ENCODE measurements at places on chromosomes 4 and X. TPM values are rescaled to one million over a fixed set of nuclear protein-coding genes. Genes with fewer than 3 reads are reported as not detected.

GRCh38 chr4:22874334-22874912 is 181.7 kb downstream of the GBA3 start:
- no peak for DNase-seq

- DNase-seq = no peak
These were observed 10.8 kb upstream of the KLKB1 start for GRCh38 chr4:186216465-186217024.

- no peak for DNase-seq
These were observed 172.1 kb downstream of the AFF2 start for GRCh38 chrX:148672517-148672916.

DNA sequence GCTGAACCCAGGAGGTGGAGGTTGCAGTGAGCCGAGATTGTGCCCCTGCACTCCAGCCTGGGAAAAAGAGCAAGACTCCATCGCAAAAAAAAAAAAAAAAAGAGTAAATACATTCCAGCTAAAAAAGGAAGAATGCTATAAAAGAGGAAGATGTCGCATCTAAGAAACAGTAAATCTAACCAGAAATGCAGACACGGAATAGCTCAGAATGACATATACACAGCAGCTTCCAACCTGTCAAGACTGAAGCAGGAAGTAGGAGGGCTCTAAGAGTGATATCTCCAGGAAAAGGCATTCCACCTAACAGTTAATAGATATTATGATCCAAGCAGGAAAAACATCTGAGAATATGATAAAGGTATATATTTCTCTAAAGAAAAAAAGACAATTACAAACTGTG is 16.0 kb downstream of the CLOCK start:
- DNase-seq = no peak

GRCh38 chrX:24682739-24683432 is 10.8 kb upstream of the POLA1 start:
- no peak for DNase-seq

DNA sequence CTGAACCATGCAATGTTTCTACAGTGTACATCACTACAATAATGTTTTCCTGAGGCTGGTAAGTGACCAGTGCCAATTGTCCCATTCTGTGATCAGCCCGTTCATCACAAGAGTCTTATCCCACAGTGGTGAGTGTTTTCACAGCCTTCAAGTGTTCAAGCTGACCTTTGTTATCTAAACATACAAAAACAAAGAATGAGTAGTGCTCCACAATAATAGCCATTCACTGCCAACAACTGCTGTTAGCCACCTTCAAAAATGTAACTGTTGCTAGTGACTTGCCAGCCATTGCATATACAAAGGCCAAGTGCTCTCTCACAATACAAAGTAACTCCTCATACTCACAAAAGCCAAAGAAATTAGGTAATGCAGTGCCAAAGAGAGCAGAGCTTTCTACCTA is 1084.1 kb downstream of the FAM133A start:
- DNase-seq = no peak

DNA sequence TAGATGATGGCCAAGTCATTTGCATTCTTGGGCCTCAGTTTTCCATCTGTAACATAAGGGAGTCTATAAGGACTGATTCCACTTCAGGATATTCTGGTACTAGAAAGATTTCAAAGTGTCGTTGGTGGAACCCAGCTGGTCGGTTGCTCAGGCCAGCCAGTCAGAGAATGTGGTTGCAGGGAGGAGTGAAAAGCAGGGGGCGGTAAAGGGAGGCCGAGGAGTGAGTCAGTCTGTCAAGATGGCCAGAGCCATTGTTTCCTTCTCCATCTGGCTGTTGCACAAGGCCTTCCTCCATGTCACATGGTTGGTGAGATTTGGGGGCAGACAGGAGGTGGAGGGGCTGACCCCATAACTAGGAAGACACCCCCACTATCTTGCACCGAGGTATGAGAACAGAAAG is 38.2 kb downstream of the STARD8 start:
- peak; percentile 10 for DNase-seq

DNA sequence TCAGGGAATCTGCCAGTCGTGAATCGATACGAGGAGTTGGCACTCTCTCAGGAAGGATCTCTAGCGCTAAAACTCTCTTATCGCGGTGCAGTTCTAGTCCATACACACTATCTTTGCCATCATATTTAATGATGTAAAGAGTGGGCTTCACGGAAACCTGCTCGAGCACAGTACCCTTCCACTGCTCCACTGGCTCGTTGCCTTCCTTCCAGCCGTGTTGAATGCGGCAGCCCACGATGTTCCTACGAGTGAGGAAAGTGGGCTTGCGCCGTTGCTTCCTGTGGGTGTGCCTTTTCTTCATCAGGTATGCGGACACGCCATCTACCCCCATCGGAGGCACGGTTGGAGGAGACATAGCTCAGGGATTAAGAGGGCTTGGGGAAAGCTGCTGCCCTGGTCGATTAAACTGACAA is 661 bp downstream of the SPIN4 start:
- peak; percentile 29 for DNase-seq

DNA sequence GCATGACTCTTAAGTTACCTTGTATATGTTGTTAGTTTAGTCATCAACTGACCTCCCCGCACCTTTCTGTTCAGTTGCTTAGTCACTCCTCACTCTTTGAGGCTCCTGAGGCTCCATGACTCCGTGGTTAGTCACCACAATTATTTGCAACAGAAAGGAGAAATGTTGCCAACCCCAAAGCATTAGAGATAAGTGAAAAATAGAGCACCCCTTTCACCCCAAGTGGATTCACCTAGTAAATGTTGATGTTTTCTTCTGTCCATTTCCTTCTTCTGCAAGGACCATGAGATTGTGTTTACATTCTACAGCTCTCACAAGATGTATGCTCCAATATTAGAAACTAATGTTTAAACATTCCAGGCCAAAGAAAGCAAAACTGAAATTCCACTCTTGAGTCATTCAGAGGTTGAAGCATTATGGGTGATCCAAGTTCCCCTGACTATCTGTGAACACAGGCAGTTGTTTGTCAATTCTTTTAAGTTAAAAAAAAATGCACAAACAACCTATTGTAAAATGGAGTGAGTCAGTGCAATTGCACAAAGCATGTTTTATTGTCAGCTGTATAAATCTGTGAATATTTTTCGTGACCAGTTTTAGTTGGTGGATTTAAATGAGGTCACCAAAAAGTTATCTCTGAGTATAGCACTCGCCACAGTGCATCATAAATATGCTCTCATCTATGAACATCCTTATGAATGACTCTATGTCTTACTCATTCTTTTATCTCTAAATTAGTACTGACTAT is 552.4 kb upstream of the MAGEB2 start:
- DNase-seq = peak; percentile 97

DNA sequence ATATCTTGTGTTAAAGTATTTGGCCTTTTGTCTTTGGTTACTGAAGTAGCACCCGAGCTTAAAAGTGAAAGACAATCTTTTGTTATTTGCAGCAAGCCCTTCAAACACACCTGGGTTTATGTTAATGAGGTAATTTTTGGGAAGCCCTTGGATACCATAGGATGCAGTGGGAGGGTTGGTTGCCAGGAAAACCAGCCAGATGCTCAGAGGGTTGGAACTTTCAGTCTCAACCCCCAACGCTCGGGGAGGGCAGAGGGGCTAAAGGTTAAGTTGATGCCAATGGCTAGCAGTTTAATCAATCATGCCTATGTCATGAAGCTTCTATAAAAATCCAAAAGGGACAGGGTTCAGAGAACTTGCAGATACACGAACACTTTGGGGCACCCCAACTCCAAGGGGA is 17.2 kb upstream of the GPR173 start:
- DNase-seq = no peak

- no peak for DNase-seq
These were observed 221.2 kb downstream of the MID1 start for GRCh38 chrX:10399043-10399741.

DNA sequence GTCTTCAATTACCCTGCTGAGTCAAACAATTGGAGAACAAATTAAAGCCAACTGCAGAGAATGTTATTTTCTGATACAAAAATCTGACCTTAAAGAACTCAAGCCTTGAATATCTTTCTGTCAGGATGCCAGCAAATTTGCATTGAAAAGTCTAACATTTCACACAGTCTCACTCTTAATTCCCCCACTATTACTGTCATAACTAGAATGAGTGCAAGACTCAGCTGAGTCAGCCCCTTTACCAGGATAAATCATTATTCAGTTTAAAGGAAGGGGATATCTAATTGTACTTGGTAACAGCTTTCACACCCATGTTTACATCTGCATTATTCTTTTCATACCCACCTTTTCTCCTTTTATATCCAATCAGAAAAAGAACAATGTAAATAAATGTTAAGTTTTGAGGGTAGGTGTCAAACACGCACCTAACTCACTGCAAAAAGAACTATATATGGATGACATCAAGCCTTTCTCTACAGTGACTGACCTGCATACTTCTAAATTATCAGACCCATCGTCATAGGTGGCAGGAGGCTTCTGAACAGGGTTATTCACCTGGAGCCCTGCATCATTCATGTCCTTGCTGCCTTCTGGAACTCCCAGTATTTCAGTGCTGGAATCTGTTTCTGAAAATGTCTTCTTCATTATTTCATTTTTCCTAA is 117.4 kb downstream of the TMA16 start:
- DNase-seq = no peak

DNA sequence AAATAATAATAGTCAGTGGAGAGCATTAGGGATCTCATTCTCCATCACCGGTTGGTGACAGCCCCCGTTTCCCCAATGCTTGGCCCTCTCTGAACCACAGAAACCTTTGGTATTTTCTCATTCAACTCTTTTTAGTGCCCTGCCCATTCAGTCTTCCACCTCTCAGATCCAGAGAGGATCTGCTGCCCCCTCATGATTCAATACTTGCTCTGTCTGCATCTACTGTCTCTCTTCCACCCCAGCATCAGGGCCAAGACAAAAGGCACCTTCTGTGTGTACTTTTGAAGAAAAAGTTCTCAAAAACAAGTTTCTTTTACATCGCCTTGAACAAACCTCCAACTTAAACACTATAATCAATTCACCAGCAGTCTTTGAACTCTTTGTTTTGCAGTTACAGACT is 19.3 kb downstream of the CLTRN start:
- no peak for DNase-seq

DNA sequence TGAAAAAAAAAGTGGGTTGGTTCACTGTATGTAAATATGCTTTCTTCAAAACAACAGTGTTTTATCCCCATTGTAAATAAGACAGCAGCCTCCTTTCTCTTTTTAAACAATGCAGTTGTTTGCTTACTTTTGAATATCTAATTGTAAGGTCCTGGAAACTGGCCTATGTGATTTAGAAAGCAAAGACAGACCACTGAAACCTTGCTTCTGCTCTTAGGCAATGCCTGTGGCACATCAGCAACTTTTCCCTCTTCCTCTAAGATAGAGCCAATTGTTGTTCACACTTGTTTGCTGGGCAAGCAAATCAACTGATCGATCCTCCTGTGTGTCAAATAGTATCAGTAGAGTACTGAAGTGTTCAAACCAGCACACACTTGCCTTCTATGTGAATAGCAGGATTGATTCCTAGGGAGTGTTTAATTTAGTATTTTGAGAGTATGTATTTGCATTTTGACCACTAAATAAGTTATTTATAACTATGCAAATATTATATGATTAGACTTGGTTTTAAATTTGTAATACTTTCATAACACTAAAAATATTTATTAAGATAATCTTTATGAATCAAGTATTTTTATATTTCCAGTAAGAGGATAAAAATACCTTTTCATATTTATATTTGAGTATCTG is 55.4 kb upstream of the GRPR start:
- no peak for DNase-seq

DNA sequence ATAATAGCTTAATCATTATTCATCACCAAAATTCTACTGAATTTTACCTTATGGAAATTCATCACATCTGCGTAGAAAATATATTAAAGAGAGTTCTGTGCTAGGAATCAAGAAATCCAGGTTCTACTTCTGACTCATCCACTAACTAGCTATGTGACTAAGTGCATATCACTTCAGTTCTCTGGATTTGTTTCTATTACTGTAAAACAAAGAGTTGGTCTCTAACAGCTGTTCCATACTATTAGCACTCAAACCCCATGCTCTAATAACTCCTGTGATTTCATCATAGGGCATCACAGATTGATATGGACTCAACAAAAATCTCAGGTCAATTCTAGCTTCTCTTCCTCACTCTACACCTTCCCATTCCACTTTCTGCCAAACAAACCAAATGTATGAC is 572.0 kb downstream of the INPP4B start:
- DNase-seq = peak; percentile 71

DNA sequence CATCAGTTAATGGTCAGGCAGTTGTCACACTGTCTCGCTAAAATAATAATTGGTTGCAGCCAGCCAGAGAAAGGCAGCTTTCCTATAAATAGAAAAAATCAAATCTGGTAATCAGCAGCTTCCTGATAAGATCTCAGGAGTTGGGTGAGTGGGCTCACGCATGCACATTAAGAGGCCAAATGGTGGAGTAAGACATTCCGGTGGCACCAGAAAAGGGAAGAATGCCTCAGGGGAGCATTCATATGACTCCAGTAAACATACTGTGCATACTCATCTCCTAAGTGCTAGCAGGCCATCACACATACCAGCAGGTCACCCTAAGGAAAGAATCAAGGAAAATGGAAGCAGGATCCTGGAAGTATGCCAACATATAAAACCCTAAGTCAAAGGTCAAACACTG is 40.1 kb downstream of the UGT2B15 start:
- no peak for DNase-seq

DNA sequence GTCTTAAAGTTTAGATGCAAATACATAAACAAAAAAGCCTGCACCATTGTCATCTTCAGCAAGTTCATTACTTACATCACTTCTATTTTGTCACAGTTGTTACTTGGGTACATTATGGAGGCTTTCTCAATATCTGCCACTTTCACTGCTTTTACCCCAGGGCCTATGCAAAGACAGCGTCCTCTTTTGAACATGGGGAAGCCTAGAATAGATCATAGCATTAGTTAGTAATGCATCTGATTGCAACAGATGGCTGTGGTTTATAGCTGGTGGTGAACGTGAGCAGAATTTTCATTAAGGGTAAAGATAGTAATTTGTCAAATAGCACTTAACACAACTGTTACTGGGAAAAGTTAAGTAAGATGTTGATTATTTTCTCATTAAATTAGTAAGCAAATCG is 729 bp downstream of the CXCL11 start:
- DNase-seq = no peak

DNA sequence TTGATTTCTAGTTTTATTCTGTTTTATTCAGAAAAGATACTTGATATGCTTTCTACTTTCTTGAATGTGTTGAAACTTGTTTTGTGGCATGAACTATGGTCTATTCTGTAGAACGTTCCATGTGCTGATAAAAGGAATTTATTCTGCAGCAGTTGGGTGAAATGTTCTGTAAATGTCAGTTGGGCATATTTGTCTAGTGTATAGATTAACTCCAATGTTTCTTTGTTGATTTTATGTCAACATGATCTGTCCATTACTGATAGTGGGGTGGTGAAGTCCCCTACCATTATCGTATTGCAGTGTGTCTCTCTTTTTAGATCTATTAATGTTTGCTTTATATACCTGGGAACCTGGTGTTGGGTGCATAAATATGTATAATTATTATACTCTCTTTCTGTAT is 55.5 kb downstream of the CEP135 start:
- no peak for DNase-seq

The USP17L22 gene
- total RNA-seq = not detected

The SOD3 gene
- total RNA-seq = not detected

The SLC6A8 gene
- 20.5 TPM for total RNA-seq

The STATH gene
- total RNA-seq = not detected

The MAD2L1 gene
- total RNA-seq = 4.3 TPM

The NPNT gene
- total RNA-seq = not detected

The GIMD1 gene
- not detected for total RNA-seq

The SPANXB1 gene
- not detected for total RNA-seq

The AKAP14 gene
- total RNA-seq = not detected

The SYN1 gene
- under 0.01 TPM for total RNA-seq

The GRIA3 gene
- total RNA-seq = not detected

The TENM3 gene
- total RNA-seq = 43.2 TPM

The GNRHR gene
- total RNA-seq = not detected

The LUZP4 gene
- total RNA-seq = not detected

The FGB gene
- total RNA-seq = not detected
